Cerebellum (tissue), 4 donors: ENCODE measurements at places on chromosomes 1 and 21.

- no peak for DNase-seq
These were observed 12.1 kb downstream of the LRRC8B start for GRCh38 chr1:89536555-89537341.

GRCh38 chr1:159823406-159823805, 3.3 kb upstream of the SLAMF8 start:
- no peak for DNase-seq

DNA sequence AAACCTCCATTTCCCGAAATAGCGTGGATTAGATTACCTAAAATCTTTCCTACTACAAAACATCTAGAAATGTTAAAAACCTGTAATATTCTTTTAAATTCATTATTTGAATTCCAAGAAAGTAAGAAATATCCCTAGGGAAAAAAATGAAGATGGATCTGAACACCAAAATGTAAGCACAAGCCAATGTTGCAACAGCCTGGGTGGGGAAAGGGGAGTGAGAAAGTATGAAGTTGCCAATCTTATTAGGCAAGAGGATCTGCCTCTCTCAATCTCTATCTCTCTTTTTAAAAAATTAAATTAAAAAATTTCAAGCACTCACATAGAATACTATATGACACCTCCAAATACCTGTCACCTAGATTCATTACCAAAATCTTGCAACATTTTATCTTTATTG, 74.9 kb upstream of the IRF2BP2 start:
- no peak for DNase-seq

- DNase-seq: no peak
These were observed 8.5 kb downstream of the ELOA start for GRCh38 chr1:23751815-23752200.

- no peak for DNase-seq
These were observed 20.1 kb upstream of the BSDC1 start for GRCh38 chr1:32414186-32414886.

DNA sequence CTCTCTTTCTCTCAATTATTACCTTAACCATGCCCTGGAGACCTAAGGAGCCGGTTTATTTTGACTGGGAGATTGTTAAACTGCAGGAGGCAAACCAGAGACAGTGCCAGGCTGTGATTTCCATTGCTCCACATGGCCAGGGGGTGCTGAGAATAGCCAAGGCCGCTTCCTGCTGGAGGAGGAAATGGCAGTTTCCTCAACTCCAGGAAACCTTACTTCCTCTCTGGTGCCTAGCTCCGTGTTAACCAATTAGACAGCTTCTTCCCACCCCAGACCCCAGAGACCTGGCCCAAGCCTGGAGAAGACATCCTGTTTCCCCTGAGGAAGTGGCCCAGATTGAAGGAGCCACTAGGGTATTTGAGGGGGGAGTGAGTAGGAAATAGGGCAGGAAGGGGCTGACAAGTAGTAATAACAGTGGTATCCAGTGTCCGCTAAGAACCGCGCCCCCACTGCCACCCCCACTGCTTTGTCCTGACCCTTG, 161.2 kb downstream of the PLPP3 start:
- no peak for DNase-seq

- peak; percentile 41 for DNase-seq
These were observed 651 bp downstream of the ZBTB8A start for GRCh38 chr1:32539584-32540571.

DNA sequence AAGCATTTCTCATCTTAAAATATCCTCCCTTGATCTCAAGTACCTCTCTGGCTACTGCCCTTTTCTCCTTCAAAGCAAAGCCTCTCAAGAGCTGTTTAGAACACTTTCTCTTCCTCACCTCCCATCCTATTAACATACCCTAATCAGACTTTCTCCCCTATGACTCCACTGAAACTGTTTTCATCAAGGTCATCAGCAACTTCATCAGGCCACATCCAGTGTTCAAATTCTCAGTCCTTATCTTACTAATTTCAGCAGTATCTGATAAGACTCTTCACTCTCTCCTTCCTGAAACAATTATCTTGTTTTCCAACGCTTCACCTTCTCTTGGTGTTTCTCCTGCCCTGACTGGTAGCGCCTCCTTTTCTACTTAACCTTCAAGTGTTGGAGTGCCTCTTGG, 1.5 kb upstream of the RAP1A start:
- DNase-seq: no peak

GRCh38 chr21:22649246-22649645, 1651.0 kb downstream of the NCAM2 start:
- no peak for DNase-seq

DNA sequence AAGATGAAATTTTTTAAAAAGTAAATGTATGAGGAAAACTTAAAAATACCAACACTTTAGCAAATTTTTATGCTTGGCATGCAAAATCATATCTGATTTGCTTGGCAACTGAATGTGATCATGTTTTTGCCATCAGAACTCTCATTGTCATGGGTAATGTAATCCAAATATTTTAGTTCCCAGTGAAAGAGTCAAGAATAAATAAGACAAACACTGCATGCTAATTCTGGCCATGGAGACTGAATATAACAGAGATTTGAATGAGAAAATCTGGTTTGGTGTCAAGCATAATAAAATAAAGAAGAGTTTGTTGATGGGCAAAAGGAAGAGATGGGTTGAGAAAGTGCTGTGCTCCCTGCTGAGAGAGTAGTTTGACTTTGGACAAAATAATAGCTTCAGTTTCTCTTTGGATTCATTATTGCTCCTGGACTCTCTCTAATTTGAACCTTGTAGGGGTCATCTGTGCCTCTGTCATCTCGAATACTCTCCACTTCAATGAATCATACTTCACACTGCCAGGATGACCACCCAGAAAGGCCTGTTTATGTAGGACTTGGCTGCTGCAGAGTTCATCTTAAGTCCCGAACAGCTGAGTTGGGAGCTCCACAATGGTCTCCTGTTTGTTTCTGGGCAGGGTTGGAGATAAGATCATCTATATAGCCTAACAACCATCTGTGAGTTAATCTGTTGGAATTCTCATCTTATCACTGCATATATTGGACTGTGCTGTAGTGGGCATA, 34.4 kb downstream of the ADAMTS1 start:
- DNase-seq: no peak

DNA sequence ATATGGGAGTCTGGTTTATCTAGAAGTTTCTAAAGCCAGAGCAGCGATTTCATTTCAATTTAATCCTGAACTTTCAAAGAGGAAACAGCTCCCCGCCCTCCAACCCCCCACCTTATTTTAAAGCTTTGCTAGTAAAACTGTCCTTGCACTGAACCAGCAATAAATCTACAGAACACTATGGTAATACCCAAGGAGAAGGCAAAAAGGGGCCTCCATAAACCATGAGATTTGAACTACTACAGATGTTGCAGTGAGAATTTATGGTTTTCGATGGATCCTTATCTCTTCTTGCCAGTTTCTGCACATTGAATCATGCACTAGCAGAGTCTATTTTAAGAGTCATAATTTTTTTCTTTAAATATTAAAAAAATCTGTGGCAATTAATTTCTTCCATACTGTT, 64.8 kb upstream of the BEND5 start:
- no peak for DNase-seq

DNA sequence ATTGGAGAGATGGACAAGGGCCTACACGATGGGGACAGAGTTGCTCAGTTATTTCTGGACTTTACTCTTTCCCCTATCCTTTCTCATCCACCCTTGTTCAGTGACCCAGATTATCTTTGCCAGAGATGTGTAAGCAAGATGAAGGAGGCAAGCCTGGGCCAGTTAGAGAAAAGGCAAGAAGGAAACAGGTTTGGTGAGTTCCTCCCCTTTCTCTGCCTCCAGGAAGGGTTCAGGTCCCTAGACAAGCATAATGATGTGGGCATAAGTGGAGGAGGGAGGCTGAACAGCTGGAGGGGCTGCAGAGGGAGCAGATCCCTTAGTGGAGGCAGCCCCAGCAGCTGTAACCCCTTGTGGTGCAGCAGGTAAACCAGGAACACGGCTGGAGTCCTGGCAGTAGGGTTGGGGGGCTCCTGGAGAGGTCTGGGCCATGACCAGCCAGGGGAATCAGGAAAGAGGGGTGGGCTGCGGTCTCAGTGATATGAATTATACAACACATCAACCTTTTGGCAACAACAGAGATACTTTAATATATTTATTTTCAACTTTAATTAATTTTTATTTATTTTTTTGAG, 9.2 kb upstream of the CDC42 start:
- no peak for DNase-seq

DNA sequence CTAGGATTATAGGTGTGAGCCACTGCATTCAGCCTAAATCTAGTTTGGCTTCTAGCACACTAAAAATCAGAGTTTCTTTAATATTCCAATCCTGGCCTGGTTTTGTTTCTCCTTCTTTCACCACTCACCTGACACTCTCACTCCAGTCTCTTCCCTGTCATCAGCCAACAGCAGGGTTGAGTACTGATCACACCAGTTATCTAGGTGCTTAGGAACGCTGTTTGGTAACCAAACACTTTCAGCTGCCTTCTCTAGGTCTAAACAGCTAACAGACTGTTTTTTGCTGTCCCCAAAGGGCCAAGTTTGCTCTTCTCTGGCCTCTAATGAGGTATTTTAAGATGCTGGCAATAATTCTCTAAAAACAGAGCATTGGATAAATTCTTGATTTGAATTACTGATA, 17.7 kb upstream of the FRRS1 start:
- DNase-seq: no peak

DNA sequence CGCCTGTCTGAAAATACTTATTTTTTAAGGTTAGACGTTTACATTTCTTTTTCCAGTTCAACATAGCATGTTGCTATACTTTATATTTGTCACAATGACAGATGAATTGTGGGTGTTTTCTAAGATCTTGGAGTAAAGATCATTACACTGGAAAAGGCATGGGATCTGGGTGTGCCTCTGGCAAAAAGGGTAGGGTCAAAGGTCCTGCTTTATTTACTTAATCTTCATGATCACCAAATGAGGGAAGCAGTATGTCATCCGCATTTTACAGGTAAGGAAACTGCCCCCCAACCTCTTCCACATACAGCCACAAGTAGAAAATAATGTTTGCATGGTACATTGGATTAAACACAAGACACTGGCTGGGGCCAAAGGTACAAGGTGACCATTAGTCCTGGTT, 12.5 kb upstream of the SMPDL3B start:
- no peak for DNase-seq

- no peak for DNase-seq
These were observed 16.0 kb downstream of the LRRN2 start for GRCh38 chr1:204669579-204669978.

GRCh38 chr1:40361637-40362036, 11.9 kb upstream of the SMAP2 start:
- DNase-seq: no peak

GRCh38 chr21:46610018-46610701, 5.3 kb upstream of the S100B start:
- DNase-seq: no peak

DNA sequence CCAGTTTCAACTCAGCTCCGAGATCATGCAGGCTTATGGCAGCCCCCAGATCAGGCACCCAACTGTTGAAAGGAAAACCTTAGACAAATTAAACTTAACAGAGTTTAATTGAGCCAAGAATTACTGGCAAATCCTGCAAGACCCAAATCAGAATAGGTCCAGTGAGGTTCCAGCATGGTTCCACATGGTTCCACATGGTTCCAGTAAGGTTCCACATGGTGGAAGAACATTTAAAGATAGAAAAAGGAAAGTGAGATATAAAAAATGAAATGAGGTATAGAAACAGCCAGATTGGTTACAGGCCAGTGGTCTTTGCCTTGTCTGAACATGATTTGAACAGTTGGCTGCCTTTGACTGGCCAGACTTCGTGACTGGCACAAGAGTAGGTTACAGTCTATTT, 288.8 kb upstream of the LRRC7 start:
- DNase-seq: no peak

- DNase-seq: no peak
These were observed 86.8 kb downstream of the COL24A1 start for GRCh38 chr1:86069757-86070145.

- peak; percentile 93 for DNase-seq
These were observed 40.9 kb upstream of the TMEM52 start for GRCh38 chr1:1959840-1960479.

DNA sequence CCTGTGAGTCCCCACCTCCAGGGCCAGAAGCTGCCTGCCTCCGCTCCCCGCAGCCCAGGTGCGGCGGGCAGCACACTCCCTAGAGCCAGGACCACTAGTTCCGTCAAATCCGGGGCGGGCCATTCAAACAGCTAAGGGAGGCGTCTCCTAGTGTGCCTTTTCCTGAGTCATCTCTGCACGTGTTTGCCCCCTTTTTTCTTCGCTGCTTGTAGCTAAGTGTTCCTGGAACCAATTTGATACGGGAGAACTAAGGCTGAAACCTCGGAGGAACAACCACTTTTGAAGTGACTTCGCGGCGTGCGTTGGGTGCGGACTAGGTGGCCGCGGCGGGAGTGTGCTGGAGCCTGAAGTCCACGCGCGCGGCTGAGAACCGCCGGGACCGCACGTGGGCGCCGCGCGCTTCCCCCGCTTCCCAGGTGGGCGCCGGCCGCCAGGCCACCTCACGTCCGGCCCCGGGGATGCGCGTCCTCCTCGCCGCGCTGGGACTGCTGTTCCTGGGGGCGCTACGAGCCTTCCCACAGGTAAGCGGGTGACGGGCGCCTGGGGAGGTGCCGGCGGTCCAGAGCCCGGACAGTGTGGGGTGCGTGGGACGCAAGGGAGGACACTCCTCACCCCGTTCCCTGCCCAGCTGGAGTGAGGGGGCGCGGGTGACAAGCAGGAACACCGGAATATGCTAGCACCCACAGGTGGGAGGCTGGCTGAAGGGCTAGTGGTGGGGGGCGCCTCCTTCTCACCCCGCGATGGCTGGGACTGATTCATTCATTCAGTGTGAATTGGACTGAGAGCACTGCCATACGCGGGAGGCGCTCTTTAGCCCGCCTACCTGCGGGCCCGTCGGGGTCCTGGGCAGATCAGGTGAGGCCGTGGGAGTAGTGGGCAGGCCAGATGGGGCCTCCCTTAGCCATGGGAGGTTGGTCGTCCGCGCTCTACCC, at the start of gene TNFRSF8:
Gene TNFRSF8, plus strand, starts transcription at position 163 of the 932 bp plus-strand sequence. Its CDS starts 296 bp downstream, at position 459.
- no peak for DNase-seq

- no peak for DNase-seq
These were observed 51.7 kb downstream of the WLS start for GRCh38 chr1:68180441-68181164.

GRCh38 chr1:87464022-87464490, 135.4 kb downstream of the LMO4 start:
- no peak for DNase-seq

GRCh38 chr1:1889847-1890505, 911 bp downstream of the GNB1 start:
- DNase-seq: peak; percentile 50

GRCh38 chr1:32447469-32448185, 17.2 kb upstream of the ZBTB8B start:
- DNase-seq: no peak
